ENCODE measurements at places on chromosomes 7 and 10.

DNA sequence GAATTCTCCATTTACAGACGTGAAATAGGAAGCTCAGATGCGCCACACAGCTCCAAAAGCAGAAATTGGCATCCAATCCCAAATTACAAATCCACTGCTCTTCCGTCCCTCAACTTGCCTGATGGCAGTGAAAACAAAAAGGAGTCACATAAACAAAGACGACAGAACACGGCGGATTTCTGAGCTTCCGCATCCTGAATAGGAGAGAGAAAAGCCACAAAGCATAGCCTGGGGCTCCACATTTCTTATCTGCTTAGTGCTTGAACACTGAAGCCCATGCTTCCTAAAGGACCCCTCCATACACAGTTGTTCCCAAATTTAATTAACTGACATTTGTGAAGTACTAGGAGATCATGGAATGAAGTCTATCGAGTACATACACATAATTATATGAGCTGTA is 32.6 kb downstream of the BEND7 start:
- no peak for DNase-seq

DNA sequence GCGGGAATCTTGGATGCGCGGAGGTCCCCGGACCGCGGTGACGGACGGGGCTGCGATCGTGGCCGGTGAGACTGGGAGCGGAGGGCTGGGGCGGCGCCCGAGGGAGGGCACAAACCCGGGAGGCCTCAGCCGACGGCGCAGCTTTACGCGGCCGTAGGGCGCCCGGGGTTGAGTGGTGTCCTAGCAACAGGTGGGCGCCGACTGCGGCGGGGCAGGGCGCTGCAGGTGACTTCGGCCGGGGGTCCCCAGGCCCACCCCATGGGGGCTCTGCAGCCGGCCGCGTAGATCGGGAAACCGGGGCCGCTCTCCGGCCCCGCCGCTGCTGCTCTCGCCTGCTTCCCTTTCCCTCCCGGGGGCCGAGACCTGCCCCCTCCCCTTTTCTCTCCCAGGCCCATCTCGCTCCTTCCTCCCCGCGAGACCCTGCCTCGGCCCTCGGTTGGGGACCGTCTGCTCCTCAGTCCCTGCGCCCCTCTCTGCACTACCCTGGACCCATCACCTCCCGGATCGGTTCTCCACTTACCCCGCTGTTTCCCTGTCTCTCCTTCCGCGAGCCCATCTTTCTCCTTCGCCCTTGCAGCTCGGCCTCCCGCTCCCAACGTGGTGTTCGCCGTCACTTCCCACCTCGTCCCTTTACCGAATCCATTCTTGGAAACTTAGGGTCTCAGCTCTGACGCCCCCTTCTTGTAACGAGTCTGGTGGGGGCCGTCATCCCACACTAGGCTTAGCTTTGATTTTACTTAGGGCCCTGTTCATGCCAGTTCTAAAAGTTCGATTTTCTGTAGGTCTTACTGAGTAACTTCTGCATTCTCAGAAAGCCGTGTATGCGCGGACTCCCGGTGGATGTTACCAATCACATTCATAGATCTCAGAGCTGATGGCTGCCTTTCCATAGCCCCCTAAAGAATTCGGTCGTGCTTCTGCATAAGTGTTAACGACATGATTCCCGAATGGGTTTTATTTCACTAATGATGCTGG is 18.5 kb upstream of the ACBD5 start:
- no peak for DNase-seq

DNA sequence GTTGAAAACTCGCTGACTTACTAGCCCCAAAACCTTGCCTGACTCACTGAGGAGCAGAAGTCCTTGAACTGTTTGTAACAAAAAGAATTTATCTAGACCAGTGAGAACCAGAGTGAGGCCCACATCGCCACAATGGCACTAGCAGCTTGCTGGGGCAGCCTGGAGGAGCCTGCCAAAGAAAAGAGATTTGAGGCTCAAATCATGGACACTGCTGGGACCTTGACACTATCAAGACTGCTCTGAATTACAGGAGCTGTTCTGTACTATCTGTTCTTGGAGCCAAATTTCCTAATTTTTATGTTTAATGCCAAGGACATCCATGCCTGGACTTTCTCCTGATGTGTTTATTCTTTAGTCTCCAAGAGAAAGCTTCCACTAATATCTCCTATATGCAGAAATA is 82.0 kb upstream of the JCAD start:
- DNase-seq = no peak

- DNase-seq = peak; percentile 71
Measured at GRCh38 chr7:6589829-6590644, at the start of gene INTS15. Gene INTS15, plus strand, starts transcription at chr7:6590021. Its CDS starts 263 bp downstream, at chr7:6590284.

DNA sequence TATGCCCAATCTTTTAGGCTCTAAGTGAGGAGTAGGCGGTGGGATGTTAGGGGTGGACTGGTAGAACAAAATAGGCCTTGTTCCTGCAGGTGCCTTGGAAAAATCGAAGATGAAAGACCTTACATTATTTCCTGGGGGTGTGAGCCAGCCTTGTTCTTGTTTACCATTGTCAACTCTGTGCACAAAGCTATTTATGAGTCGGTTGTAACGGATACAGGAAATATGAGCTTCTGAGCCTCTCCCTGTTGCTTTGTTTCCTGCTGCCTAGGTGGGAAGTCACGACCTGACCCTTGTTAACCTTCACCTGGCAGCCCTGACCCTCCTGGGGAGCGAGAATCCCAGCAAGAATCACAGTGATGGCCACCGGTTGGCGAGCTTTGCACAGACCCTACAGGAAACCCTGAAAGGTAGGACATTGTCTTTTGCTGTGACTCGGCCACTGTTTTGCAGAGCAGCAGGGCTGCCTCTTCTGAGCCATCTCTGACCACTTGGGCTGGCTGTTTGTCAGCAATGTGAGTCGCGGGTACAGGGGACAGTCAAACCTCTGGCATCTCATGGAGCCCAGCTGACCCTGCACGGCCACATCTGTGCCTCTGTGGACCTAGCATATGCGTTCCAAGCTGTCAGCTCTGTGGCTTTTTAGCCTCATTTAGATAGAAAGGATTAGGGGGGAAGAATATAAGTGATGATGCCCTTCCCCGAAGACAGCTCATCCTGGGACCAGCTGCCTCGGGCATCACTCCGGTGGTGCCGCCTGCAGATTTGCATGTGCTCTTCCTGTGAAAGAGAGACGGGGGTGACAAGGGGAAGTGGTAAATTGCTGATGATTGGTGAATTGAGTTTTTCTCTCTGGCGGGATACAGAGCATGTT is 102.1 kb upstream of the ANLN start:
- DNase-seq = peak; percentile 69

- DNase-seq = no peak
Measured at GRCh38 chr10:44755481-44755880, 155.7 kb upstream of the TMEM72 start.

GRCh38 chr7:33232632-33233145 is 103.3 kb downstream of the BBS9 start:
- DNase-seq = no peak

DNA sequence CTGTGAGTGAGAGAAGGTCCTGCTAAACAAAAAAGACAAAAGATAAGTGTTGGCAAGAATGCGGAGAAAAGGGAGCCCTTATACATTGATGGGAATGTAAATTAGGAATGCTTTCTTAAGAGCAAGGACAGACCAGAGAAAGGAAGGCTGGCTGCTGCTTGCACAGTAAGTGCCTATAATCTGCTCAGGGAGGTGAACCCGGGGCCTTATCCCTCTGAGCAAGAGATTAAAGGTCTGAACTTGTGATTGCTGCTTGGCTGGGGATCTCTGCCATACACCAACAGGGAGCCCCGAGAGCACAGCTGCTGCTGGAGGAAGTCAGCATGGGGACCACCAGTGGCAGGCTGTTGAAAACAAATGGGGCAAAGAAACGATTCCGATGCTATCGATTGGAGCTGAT is 32.0 kb upstream of the CRTAC1 start:
- DNase-seq = no peak

- no peak for DNase-seq
Measured at GRCh38 chr7:27640884-27641574, 21.7 kb downstream of the HIBADH start.

DNA sequence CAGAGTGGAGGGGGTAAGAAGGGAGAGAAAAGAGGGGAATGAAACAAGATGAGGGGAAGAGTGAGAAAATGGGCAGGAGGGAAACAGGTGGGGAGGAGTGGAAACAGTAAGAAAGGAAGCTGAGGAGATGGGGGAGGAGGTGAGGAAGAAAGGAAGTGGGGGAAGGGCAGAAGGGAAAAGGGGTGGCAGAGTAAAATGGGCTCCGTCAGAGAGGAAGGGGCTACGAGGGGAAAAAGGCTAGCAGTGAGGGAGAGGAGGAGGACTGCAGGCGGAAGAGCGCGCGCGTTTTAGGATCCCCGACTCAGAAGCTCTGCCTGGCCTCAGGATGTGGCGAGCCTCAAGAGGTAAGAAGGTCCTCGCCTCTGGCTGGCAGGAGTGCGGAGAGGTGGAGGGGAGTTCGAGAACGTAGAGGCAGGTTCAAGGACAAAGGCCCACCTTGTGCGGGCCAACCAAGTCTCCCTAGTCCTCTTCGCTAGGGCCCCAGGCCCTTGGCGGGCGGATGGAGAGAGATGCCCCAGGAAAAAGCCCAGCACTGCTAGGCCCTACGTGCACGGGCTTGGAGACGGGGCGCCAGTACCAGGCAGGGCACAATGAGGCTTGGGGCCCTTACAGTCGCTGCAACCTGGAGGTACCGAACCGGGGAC is 5.8 kb upstream of the NKX2-3 start:
- DNase-seq = no peak

- no peak for DNase-seq
Measured at GRCh38 chr7:91913612-91914011, 27.1 kb upstream of the AKAP9 start.

GRCh38 chr10:21052072-21052708 is 155.1 kb upstream of the NEBL start:
- DNase-seq = no peak

- peak; percentile 25 for DNase-seq
Measured at GRCh38 chr7:155831807-155832524, 19.7 kb upstream of the SHH start.

DNA sequence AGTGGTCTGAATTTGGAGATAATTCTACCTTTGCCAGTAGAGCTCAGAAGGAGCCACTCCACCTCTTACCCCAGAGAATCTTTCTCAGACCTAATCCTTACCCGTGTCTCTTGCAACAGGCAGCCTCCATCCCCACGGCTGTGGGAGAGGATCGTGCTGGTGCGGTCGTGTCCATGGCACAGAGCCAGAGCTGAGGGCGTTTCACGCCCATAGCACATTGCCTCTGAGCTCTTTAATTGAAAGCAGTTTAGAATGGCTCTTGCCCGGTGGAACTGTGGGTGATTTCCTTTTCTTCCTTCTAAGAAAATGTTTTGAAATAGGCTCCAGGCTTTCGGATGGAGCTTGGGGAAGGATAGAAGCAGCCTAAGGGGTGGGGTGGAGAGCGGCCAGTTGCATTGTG is 41.5 kb downstream of the PRF1 start:
- DNase-seq = no peak

DNA sequence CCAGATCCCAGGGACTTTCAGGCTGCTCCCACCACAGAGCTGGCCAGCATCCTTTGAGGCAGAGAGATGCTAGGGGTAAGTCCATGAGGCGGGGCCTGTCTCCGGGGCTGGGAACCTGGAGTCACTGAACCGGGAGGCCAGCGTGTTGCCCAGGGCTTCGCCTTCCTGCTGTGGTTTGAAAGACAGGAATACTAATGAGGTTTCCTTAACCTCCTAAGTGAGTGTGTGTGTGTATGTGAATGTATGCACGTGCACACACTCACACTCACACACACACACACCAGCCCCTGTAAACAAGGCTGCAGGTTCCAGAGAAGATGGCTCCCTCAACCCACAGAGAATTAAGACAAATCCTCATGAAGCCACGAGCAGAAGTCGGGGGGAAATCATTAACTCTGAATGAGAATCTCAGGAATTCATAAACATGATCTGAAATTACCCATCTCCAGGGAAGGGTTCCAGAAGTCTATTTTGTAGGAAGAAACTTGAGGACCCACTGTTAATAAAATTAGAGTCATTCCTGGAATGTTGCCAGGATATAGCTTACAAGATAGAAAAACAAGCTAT is 20.3 kb upstream of the PFKP start:
- DNase-seq = no peak

DNA sequence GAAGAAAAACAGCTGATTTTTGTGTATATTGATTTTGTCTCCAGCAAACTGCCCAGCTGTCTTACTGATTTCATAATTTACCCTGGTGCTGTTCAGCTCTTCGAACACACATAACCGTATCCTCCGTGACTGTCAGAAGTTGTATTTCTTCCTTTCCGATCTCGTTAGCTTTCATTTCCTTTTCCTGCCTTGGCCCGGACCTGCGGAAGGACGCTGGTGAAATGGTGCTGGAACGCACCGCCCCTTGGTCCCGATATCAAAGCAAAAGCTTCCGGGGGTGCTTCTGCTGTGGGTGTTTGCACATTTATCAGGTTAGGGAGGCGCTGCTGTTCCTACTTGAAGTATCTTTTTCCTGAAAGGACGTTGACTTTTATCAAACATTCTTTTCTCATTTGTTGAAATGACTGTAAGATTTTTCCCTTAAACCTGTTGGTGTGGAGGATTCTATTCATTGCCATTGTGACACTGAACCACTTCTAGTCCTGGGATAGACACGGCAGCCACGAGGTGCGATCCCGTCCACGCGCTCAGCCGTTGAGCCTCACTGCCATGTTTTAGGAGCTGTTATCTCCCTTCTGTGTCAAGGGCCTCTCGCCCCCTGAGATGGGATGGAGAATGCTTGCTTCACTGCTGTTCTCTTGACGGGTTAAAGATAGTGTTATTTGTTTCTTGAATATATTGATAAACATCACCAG is 72.6 kb downstream of the FOXL3 start:
- DNase-seq = peak; percentile 56

- DNase-seq = peak; percentile 37
Measured at GRCh38 chr10:71865561-71866041, 14.6 kb upstream of the PSAP start.

- no peak for DNase-seq
Measured at GRCh38 chr10:34962866-34963265, 127.3 kb downstream of the CUL2 start.

GRCh38 chr10:70478191-70479164 is at the start of gene PALD1:
Gene PALD1, plus strand, starts transcription at chr10:70478767. Its CDS starts 47,185 bp downstream, at chr10:70525952.
- peak; percentile 61 for DNase-seq

GRCh38 chr10:56269181-56269580 is 91.9 kb downstream of the ZWINT start:
- no peak for DNase-seq

DNA sequence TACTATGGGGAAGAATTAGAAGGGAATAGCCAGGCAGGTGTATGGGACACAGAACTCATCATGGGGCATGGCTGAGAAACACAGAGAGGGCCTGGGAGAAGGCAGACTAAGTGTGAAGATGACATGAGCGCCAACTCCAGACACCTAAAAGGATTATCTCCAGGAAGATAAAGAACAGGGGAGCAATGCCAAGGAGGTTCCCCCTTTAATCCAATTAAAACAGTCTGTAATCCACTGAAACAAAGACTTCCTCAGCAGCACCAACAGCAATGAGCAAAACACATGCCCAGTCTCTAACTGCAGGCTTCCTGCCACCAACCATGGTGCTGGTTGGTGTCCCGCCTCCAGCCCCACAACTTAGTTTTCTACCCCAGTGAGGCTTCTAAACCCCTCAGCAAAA is 108.9 kb downstream of the GRID1 start:
- no peak for DNase-seq

DNA sequence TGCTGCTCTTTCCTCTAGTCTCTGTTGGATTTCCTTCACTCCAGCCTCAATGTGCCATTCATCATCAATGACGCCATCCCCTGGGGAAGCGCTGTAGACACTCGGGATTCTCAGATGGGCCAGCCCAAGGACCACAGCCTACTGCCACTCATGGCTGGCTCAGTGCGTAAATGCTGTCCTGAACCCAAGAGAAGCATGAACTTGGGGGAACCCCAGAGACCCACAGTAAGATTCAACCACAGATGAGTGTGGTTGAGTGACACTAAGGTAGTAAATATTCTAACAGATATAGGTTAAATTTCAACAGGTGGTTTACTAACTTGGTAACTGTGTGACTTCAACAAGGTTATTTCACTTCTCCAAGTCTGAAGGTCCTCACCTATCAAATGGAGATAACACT is 304.1 kb downstream of the GRM8 start:
- no peak for DNase-seq

Data from Peyer's patch (tissue), 4 donors.